Hematopoietic multipotent progenitor cell treated with erythropoietin and hydrocortisone succinate and interleukin-3 and kit ligand, for 6 days (in vitro differentiated cells): ENCODE measurements at places on chromosomes 12 and 14.
A peak's percentile ranks its signal among the peaks of the same experiment; 100 is the strongest.

GRCh38 chr12:5789469-5789968 is 155.5 kb downstream of the ANO2 start:
- no peak for DNase-seq

DNA sequence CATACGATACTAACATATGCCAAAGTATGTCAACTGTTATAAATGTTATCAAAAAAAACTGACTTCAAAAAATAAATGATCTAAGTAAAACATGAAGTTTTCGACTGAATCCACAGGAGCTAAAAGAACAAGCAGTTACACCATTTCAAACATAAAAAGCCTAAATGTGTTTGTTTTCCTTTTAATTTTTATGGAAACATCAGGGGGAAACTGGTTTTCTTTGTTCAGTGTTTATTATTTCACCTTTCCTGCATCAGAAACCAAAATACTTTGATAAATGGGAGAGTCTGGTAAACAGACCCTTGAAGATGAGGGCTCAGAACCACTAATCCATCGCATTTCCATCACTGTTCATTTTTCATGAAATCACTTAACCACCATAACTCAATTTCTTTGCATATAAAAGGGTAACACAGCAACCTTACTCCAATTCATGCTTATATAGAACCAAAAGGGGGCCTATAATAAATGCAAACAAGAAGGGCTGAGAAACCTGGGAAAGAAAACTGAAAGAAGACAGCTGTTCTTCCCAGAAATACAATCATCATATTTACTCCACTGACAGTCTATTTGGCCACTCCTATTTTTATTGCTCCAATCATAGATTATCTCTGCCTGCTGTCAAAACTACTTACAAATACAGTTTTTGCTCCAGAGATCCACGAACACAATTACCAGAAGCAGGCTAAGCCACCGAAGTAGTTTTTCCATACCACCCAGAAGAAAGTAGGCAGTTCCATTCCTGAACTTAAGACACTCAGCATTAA is 17.0 kb downstream of the FGD6 start:
- no peak for DNase-seq

GRCh38 chr12:26748741-26749431 is 84.1 kb downstream of the ITPR2 start:
- no peak for DNase-seq

GRCh38 chr14:76595266-76595665 is 166.0 kb upstream of the VASH1 start:
- DNase-seq: no peak

DNA sequence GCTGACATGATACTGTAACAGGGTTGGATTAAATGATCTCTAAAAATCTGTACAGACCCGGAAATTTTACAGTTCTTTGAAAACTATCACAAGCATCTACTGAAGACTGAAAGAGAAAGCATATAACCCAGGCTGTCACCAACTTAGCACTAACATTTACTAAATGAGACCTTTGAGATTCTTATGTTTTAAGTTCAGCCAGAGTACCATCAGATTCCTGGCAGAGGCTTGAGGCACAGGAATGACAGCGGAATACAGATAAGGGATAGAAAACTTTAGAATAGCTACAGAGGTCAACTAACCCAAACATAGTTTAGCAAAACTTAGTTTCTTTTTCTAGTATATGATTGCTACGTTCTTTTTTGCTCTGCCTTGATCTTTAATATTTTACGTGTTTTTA is 91.6 kb upstream of the FERMT2 start:
- no peak for DNase-seq

GRCh38 chr12:123813349-123813748 is 51.2 kb downstream of the DNAH10 start:
- no peak for DNase-seq

GRCh38 chr14:56261046-56261445 is 142.8 kb downstream of the PELI2 start:
- no peak for DNase-seq

GRCh38 chr12:129101816-129102215 is 248.5 kb downstream of the GLT1D1 start:
- no peak for DNase-seq

GRCh38 chr12:21788089-21788983 is 13.8 kb upstream of the KCNJ8 start:
- DNase-seq: no peak

DNA sequence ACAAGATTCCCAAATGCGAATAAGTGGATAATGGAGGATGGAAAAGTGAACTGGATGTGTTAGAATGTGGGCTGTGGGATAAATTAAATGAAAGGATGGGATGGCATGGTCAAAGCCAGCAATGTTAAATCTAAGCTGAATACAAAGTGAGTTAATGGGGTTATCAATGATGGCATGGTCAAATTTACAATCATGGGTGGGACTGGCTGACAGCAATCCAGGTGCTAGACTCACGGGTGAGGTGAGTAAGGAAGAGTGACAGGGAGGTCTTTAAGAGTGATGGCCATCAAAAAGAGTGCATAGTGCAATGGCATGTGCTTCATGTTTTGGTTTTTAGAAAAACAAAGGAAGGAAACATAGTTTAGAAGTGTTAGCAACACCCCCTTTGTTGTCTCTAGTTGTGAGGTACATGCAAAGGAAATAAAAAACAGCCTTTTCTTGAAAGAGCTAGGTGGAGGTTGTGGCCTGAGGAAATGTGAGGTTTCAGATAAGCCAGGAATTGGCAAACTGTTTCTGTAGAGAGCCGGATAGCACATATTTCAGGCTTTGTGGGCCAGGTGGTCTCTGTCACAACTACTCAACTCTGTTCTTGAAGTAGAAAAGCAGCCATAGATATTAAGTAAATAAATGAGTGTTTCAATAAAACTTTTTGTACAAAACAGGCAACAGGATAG is 328.7 kb downstream of the RPL10L start:
- DNase-seq: peak; percentile 1

DNA sequence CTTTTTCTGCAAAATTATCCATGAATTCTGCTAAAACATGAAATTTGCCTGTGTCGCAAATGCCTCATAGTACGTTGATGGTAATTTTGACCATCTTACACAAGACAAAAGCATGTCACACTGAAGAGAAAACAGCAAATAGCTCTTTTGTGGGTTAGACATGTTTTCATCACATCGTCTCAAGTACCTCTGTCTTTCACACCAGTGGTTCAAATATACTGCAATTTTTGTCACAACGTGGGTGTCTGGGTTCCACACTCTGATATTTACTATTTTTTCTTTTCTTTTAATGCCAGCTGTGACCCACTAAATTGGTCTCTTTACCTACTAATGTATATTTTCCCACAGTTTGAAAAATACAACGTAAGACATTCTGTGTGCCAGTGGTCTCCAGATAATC is 10.4 kb downstream of the KLRB1 start:
- DNase-seq: no peak

DNA sequence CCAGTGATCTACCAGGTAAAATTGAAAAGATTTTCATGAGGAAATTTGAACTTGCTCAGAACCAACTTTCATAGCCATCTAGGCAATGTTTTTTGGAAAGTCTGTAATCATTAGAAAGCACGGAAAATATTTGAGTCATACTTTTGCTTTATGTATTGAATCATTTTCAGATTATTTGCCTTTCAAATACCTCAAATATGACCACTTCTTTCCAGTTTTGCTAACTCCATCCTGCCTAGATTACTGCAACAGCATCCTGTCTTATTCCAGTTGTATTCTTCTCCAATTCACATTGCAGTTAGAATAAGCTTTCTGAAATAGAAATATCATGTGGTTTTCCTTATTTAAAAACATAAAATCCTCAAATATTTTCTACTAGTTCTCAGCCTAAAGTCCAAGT is 239.8 kb upstream of the FAR2 start:
- DNase-seq: no peak
